NCI-H774 (cell line): ENCODE measurements at places on chromosomes 7 and 10.

DNA sequence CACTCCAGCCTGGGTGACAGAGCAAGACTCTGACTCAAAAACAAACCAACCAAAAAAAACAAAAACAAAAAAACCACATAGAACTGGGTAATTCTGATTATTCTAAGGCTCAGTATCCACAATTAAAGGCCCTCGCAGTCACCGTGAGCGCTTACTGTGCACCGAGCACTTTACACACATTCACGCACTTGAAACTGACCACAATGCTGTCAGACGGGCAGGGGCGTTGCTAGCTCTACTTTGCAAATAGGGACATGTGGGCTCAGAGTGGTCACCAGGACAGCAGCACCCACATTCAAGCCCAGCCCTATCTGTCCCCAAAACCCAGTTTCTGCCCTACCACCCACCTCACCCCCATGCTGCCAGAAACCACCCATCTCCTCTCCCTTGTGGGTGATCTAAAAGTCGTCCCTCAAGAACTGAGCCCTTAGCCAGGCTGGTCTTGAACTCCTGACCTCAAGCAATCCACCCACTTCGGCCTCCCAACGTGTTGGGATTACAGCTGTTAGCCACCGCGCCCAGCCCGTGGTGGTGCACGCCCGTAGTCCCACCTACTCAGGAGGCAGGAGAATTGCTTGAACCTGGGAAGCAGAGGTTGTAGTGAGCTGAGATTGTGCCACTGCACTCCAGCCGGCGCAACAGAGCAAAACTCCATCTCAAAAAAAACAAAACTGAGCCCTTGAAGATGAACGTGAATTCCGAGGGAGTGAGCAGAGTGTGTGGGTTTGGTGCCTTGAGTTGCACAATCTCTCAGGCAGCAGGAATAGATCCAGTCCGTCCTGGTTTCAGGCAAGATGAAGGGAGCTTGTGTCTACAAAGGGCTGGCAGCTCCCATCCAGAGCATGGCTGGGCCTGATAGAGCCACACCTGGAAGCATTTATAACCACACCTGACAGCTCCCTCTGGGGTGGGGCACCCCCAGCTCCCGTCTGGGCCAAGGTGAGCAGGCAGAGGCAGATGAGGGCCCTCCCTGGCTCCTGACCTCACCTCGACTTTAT, 5.4 kb upstream of the HSPB1 start:
- DNase-seq, result no peak

- no peak for DNase-seq
These were observed 30.9 kb downstream of the LAMB1 start for GRCh38 chr7:107972075-107972482.

DNA sequence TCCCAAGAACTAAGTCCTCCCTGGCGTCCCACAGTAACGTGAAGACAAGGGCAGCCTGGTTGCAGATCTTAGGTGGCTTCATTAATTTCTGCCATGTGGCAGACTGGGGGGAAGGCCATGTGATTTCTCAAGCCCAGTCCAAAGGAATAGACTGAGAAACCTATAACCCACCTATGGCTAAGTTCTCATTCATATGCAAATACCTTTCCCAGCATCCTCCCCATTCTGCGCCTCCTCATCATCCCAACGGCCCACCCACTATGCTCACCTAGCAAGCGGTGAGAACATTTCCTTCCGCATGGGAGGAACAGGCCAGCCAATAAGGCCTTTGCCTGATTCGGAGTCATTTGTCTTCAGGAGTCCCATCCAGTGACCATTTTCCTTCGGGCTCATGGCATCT, 8.2 kb upstream of the CLEC2L start:
- no peak for DNase-seq

DNA sequence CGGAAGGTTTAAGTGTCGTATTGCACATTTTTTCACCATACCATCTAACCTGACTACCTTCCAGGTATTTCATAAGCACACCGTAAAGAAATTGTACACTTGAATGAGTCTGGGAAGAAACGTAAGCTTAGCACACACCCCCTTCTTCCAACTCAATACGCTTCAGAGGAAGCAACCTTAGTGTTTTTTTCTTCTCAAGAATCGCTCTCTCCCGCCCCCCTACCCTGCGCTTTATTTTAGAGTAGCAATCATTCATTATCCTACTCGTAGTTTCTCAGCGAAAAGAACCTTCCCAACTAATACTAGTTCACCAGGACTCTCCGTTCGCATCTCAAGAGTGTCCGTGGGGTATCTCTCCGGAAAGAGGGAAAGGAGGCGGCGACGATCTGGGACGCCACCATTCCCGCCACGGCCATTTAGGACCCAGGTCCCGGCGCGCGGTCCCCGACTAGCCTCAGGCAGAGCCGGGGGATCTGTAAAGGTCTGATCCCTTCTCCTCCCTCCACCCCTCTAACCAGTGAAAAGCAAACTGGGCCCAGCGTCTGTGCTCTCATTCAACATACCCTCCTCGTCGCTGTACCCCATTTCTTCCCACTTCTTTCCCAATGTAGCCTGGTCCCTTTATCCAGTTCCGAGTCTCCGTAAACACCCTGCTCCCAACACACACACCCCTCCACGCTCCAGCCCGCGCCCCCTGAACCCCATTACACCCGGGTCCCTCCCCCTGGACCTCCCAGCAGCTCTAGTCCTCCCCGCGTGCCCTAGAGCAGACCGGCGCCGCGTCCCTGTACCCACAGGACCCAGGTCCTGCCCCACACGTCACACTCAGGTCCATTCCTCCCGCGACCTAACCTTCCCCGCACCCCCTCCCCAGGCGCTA, 16.0 kb downstream of the MYOZ1 start:
- DNase-seq, result no peak

DNA sequence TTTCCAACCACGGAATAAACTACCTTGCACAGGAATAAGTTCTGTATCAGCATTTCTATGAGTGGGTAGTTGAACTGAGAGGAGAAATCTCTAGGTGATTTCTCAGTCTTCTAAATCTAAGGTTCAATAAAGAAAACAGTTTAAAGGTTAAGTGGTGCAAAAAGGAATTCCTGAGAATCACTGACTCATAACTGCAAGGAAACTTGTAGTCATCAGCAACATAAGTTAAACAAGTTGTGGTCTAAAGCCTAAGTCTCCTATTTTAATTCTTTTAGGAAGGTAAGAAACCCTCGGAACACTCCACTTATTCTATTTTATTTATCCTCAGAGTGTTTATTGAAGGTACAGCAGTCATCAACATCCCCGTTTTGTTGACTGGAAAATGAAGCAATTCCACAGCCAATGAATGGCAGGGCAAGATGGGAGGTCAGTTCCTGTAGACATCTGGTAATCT, 92.4 kb upstream of the PIK3CG start:
- DNase-seq, result no peak

DNA sequence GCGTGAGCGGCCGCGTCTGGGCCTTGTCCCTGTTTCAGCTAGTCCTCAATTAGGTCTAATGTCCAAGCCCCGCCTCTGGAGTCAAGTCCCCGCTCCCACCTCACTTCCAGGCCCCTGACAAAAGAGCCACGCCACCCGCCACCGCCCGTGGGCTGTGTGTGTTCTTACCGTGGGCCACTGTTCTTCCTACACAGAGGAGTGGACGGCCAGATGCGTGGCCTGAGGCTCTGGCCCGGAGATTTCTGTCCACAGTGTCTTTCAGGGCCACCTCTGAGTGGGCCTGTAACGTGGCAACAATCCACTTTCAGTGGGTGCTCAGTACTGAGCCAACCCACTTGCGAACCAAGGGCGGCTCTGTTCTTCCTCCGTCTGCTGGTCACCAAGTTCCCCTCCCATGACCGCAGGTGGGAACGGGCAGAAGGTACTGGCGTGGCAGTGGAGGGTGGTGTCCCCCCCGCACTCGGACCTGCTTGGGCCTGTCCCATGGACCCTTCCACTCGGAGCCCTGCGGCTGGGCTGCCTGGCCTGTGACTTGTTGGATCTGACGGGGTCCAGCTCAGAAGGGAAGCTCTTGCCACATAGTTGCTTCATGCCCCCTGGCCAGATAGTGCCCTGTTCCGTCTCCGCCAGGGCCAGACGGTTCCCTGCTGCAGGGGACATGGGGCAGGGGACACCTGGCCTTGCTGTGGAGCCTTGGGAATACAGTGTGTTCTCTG, 15.0 kb upstream of the ZFAND2A start:
- no peak for DNase-seq
